ENCODE measurements at places on chromosomes 5 and 9.

DNA sequence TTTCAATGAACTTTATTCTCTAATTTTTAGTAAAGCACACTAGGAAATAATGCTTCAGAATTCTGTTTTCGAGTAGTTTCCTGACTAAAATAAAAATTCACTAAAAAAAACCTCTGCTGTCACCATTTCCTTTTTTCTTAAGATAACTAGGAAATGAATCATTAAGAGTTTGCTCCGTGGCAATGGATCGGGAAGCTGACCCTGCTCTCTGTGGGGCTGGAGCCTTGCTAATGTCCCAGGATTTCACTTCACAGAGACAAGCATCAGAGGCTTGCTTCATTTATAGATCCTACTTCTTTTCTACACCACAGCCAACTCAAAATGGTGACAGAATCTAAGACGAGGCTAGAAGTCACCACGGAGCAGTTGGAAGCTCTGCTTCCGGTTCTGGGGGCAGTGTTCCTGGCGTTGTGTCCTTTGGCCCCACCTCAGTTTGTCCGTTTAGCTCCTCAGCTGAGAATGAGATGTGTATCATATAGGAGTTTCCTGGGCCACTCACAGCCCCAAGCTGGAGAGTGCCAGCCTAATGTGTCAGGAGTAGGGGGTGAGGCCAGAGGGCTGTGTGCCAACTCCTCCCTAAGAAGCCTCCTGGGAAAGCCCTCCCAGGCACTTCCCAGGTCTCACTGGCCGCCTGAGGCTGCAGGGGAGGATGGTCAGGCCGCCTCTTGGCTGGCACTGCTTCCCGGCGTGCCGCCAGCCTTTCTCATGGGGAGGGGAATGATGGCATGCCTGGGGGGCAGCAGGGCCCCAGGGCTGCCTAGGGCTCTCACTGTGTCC is 19.6 kb downstream of the TENT4A start:
- DNase-seq, result no peak

GRCh38 chr9:14326264-14326826 is 12.4 kb upstream of the NFIB start:
- peak; percentile 72 for DNase-seq

DNA sequence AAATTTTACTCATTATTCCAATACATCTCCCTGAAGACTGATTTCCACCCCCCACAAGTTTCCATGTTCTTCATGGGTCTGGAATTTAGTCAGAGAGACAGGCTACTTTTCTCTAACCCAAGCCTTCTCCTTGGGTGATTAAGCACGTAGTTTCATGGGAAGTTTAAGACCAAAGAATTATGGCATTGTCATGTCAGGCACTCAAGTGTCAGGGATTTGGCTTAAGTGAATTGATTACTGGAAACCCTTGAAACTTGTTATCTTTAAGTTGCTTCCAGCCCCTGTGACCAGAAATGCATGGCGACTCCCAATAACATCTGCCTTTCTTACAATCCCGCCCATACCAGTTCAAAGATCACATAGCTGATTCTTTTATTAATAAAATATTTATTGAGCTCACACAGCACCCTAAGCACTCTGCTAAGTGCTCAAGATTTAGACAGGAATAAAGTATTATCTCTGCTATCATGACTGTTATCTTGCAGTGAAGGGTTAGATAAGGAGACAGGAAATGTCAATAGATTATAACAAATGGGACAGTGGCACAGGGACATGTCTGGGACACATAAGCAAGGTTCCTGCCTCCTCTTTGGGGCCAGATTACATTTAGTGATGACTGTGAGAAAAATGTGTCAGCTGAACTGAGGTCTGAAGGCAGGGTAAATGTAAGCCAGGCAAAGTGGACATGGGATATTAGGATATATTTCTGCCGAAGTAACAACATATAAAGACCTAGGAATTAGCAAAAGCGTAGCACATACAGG is 241.2 kb upstream of the TNC start:
- peak; percentile 34 for DNase-seq

DNA sequence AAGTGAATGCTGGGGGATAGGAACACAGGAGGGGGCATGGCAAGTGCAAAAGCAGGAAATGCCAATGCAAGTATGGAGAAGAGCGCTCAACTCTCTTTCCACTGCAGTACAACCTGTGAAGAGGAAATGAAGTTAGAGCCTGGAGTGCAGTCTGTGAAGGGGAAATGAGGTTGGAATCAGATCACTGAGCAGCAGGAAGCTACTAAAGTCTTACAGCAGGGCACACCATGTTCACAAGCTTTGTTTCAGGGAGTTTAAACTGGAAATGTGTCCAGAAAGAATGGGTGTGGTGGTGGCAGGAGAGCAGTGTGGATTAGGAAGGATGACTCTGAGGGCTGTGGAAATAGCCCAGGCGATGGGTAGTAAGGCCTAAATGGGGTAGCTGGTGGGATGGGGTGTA is 15.4 kb downstream of the ARHGEF37 start:
- no peak for DNase-seq

GRCh38 chr5:147336876-147337275 is 102.0 kb downstream of the STK32A start:
- peak; percentile 35 for DNase-seq

DNA sequence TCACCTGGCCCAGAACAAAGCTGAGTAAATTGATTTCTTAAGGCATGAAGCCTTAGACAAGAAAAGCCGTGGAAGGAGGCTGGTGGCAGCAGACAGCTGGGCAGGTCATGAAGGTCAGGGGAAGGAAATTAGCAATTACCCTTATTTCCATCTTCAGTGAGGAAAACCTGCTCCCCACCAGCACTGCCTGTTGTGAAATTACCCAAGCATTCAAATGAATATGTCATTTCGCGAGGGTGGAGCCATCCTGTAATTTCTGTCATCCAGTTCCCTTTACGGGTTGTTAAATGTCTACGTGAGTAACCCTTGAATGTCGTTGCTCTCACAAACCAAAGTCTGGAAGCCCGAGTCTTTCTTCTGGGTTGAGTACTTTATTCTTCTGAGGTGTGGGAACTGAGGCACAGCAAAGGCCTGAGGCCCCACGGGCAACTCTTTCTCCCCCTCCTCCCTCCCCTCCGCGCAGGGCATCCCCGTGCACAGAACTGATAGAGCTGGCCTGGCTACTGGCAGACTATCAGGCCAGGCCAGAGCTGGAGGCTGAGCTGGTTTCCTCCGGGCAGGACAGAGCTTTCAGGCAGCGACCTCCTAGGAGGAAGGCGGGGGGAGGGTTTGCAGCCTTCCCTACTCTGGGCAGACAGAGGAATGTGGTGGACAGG is 22.0 kb upstream of the AK3 start:
- DNase-seq, result no peak

DNA sequence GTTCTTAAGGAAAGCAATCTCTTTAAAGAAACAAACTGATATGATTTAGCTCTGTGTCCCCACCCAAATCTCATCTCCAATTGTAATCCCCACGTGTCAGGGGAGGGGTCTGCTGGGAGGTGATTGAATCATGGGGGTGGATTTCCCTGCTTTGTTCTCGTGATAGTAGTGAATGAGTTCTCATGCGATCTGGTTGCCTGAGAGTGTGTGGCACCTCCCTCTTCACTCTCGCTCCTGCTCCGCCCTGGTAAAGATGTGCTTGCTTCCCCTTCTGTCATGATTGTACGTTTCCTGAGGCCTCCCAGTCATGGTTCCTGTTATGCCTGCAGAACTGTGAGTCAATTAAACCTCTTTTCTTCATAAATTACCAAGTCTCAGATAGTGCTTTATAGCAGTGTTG is 412.7 kb upstream of the SMC2 start:
- DNase-seq, result no peak

DNA sequence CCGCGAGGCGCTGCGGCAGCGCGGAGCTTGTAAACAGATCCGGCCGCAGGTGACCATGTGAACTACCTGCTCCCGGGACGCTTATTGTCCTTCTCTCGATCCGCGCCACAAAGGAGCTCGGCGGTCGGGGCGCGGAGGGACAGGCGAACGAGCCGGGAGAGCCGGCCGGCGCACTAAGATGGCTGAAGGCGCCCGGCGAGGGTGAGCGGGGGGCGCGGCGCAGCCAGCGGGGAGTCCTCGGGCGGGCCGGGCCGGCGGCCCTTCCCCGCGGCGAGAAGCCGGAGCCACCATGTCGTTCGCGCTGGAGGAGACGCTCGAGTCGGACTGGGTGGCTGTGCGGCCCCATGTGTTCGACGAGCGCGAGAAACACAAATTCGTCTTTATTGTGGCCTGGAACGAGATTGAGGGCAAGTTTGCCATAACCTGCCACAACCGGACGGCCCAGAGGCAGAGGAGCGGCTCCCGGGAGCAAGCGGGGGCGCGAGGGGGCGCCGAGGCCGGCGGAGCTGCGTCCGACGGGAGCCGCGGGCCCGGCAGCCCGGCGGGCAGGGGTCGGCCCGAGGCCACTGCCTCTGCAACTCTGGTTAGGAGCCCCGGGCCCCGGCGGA is 535 bp downstream of the JMY start:
- no peak for DNase-seq

DNA sequence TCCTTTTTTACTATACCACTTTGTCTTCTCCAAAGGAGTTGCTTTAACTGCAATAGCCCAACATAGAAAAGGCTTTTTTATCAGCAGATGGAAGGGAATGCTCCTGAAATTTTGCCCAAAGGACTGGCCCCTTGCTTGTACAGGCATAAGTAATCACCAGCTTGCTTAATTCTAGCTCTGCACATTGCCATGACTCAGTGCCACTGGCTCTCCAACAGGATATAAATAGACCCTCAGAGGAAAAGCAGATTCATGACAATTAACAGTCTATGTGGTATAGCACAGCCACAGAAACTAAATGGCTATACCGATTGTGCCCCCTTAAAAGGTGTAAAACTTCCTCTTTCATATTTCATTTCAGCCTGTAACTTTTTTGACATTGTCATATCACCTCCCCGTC is 227.0 kb downstream of the ZNF608 start:
- no peak for DNase-seq

- DNase-seq, result peak; percentile 87
Observed at GRCh38 chr5:172839669-172840431, 5.8 kb downstream of the ERGIC1 start.

- DNase-seq, result peak; percentile 12
Observed at GRCh38 chr5:76337953-76338451, 65.1 kb upstream of the IQGAP2 start.

- peak; percentile 28 for DNase-seq
Observed at GRCh38 chr9:105290418-105290817, 46.0 kb downstream of the SLC44A1 start.
